ENCODE measurements at places on chromosomes 2 and 18.

GRCh38 chr18:76619621-76620315 is 124.7 kb upstream of the ZNF516 start:
- no peak for DNase-seq

DNA sequence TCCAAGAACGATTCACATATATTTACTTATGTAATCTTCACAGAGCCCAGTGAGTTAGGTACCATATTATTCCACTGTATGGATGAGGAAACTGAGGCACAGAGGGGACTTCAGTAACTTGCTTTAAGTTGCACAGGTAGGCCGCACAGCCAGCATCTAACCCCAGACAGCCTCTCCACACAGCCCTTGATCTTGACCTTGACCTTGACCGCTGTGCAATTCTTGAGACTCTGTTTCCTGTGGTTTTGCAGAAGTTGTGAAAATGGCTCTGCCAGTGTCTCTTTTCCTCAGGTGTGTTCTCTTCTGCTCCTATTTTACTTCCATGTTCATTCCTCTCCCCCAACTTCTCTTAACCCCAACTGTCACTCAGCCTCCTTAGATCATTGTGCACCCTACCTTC is 206.5 kb downstream of the SOX11 start:
- no peak for DNase-seq

GRCh38 chr2:236257575-236257974 is 6.6 kb downstream of the ASB18 start:
- no peak for DNase-seq

GRCh38 chr2:9144617-9145016 is 62.0 kb upstream of the ASAP2 start:
- peak; percentile 48 for DNase-seq

Data from fibroblast of pulmonary artery (primary cell).